Aorta (tissue), 5 donors: ENCODE measurements at places on chromosomes 3 and 15. TPM values are rescaled to one million over a fixed set of nuclear protein-coding genes. Genes with fewer than 3 reads are reported as not detected.
A peak's percentile ranks its signal among the peaks of the same experiment; 100 is the strongest.

GRCh38 chr3:86175593-86176444, 815.1 kb downstream of the VGLL3 start:
- DNase-seq, result no peak

Gene NRROS
- total RNA-seq, result 7.6 TPM

GRCh38 chr3:72310419-72311380, 525.8 kb upstream of the PROK2 start:
- peak; percentile 60 for DNase-seq

Gene HACD2
- 16.0 TPM for total RNA-seq

GRCh38 chr15:87631093-87631492, 625.4 kb downstream of the NTRK3 start:
- no peak for DNase-seq

Gene CPNE9
- not detected for total RNA-seq

Gene TTC14
- total RNA-seq, result 73.6 TPM

Gene IMPDH2
- total RNA-seq, result 84.6 TPM

Gene OGG1
- total RNA-seq, result 32.6 TPM

DNA sequence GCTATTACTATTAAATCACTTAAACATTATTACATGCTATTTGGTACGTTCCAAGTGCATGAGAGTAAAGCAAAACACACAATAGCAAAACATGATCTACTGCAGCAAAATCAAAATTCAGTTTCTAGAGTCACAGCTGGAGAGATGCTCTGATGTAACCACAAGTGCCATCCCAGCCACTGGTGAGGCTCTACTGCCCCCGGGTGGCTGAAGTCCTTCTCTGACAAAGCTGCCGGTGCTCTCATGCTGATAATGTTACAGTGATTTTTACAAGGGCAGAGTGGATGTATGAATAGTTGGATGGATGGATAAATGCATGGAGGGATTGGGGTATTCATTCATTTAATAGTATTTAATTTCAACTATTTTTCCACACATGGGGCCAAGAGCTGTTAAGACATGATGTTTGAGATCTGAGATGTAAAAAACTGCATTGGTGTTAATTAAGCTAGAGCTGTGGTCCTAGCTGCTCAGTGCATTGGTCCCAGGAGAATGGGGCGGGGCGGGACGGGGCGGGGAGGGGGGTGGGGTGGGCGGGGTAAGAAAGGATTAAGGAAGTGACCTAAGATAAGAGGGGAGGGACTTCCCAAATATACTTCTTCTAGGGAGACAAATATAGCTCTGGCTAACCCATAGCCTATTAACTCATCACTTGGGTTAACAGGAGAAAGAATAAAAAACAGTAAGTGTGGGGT, 5.3 kb upstream of the SPESP1 start:
- DNase-seq, result peak; percentile 80

Gene CPB1
- total RNA-seq, result 7.3 TPM

Gene NEDD4
- 43.4 TPM for total RNA-seq
